ENCODE measurements at places on chromosomes 2 and 18. TPM values are rescaled to one million over a fixed set of nuclear protein-coding genes. Genes with fewer than 3 reads are reported as not detected.

The CHRNG gene
- not detected for total RNA-seq

The SUCLG1 gene
- 89.1 TPM for total RNA-seq

The UCN gene
- total RNA-seq, result 2.0 TPM

The CAPN14 gene
- not detected for total RNA-seq

The ARHGAP25 gene
- total RNA-seq, result 0.23 TPM

The MATN3 gene
- 9.8 TPM for total RNA-seq

The IL18RAP gene
- not detected for total RNA-seq

The WDR33 gene
- total RNA-seq, result 20.0 TPM

The FKBP7 gene
- 8.9 TPM for total RNA-seq

The TTC21B gene
- 5.2 TPM for total RNA-seq

The OSR1 gene
- 5.8 TPM for total RNA-seq
